ENCODE measurements at places on chromosomes 5 and 9.

- DNase-seq: peak; percentile 49
These were observed 68.0 kb downstream of the HINT1 start for GRCh38 chr5:131096774-131097710.

GRCh38 chr9:136665111-136665703, 2.5 kb downstream of the EGFL7 start:
- peak; percentile 25 for DNase-seq

- DNase-seq: no peak
These were observed 24.0 kb downstream of the NDUFS6 start for GRCh38 chr5:1824903-1825841.

GRCh38 chr5:158499075-158499891, 600.4 kb downstream of the EBF1 start:
- peak; percentile 39 for DNase-seq

GRCh38 chr9:93815677-93816076, 139.5 kb downstream of the BARX1 start:
- no peak for DNase-seq

- DNase-seq: no peak
These were observed 40.6 kb downstream of the WWC1 start for GRCh38 chr5:168332042-168332441.

- no peak for DNase-seq
These were observed at the start of gene ALDH1A1 for GRCh38 chr9:72952914-72953313. Gene ALDH1A1 (minus strand): TSS chr9:72953053. CDS start chr9:72953000, 53 bp downstream.

GRCh38 chr9:90987566-90987965, 185.9 kb downstream of the SYK start:
- no peak for DNase-seq

DNA sequence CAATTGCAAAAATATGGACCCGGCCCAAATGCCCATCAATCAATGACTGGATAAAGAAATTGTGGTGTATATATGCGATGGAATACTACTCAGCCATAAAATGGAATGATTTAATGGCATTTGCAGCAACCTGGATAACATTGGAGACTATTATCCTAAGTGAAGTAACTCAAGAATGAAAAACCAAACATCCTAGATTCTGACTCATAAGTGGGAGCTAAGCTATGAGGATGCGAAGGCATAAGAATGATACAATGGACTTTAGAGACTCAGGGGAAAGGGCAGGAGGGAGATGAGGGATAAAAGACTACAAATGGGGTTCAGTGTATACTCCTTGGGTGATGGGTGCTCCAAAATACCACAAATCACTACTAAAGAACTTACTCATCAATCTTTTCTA, 247.6 kb upstream of the FBXL7 start:
- peak; percentile 29 for DNase-seq

DNA sequence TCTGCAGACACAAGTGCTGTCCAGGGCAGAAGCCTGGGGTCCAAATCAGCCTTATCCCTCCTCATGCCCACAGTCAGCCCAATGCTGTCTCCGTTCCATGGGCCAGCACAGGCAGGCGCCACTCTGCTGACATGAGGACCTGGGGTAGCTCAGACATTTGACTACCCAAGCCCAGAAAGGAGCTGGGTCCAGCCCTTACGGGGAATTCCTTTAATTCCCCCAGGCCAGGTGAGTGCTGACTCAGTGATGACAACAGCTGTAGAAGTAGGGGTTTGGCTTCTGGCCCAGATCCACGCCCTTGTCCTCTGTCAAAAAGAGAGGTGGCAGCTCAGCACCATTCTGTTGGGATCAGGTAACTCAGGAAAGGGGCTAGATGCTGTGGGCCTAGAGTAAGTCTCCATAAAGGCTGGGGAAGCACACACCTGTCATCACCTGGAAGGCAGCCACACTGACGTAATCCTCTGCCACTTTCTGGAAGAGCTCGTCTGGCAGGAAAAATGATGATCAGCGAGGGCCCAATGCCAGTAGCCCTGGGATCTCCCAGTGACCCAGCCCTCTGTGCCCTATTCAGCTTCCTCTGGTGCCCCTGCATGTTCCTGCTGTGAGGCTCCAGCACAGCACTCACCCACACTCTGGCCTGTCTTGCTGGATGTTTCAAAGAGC, 1.9 kb downstream of the RAB24 start:
- DNase-seq: no peak

GRCh38 chr9:76690973-76691370, 73.3 kb upstream of the PCA3 start:
- no peak for DNase-seq

- no peak for DNase-seq
These were observed 64.1 kb upstream of the IRX4 start for GRCh38 chr5:1946776-1947175.

All from fibroblast of skin of right biceps (primary cell).